ENCODE measurements at places on chromosomes 2 and 18.

DNA sequence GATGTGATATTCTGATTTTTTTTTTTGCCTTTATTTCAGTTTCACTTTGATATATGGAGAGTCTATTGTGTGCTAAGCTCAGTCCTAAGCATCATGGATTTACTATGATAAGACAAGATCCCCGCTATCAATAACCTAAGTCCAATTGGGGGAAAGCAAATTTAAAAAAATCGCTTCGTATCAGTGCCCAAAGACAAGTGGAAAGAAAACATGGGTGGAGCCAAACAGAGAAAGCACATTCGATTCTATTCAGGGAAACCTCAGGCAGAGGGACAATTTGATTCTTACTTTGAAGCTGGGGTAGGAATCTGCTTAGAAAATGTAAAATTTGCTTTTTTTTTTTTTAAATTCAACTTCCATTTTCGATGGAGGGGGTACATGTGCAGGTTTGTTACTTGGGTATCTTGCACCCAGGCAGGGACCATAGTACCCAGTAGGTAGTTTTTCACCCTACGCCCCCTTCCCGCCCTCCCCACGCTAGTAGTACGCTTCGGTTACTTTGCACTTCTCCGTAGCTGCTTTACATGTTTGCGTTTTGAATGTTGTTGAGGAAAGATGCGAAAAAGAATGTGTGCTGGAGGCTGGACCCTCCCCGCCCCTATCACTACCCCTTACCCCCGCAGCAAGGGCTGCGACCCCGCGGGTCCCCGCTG is 12.4 kb downstream of the KIF5C start:
- no peak for DNase-seq

- peak; percentile 82 for DNase-seq
Measured at GRCh38 chr2:239927424-239927981, 97.6 kb downstream of the NDUFA10 start.

- DNase-seq: no peak
Measured at GRCh38 chr2:70718241-70718640, 49.8 kb downstream of the ADD2 start.

GRCh38 chr2:137928547-137929518 is 35.4 kb upstream of the HNMT start:
- DNase-seq: no peak

GRCh38 chr2:64352292-64352691 is 101.7 kb upstream of the LGALSL start:
- DNase-seq: no peak

GRCh38 chr18:3223356-3223755 is 3.6 kb upstream of the MYOM1 start:
- no peak for DNase-seq

DNA sequence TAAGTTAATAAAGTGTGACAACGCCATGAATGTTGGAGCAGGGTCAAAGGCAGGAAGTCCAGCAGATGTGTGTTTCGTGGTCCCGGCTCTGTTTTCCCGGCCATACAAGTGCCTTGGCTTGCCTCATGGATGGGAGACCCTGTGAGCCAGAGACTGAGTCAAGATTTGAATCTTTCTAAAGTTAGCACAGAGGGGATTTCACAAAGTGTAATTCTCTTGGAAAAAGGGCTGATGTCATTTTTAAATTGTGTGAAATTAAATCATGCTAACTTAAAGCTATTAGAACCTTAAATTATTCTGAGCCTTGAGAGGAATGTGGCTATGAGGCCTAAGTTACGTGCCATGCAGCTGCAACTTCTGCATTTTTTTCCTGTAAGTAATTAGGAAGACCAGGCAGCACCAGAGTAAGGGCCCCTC is 38.3 kb upstream of the RALBP1 start:
- no peak for DNase-seq

DNA sequence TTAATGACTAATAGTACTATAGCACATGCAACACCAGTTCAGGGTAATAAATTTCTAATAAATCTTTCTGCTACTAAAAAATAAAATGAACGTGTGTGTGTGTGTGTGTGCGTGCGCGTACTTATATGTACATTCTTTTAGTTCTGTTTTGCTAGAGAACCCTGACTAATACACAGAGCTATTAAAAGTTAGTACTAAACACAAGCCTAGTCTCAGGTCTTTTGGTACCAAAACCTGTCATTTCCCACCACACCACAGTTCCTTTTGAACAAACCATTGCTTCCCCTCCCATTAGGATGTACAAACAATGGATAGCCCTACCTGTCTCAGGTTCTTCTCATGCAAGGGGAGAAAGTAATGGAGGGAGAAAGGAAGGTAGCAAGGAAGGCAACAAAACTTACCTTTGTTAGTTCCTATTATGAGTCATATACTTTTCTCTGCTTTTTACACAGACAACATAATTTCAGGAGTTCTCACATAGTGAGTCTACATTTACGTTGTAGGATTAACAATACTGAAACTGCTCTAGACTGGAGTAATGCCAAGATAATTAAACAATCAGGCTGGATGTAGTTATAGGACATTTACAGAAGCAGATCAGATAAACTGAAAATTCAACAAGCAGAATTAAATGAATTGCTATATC is 427.2 kb downstream of the KCNJ3 start:
- DNase-seq: no peak

GRCh38 chr2:37742286-37742685 is 70.8 kb upstream of the CDC42EP3 start:
- DNase-seq: no peak

DNA sequence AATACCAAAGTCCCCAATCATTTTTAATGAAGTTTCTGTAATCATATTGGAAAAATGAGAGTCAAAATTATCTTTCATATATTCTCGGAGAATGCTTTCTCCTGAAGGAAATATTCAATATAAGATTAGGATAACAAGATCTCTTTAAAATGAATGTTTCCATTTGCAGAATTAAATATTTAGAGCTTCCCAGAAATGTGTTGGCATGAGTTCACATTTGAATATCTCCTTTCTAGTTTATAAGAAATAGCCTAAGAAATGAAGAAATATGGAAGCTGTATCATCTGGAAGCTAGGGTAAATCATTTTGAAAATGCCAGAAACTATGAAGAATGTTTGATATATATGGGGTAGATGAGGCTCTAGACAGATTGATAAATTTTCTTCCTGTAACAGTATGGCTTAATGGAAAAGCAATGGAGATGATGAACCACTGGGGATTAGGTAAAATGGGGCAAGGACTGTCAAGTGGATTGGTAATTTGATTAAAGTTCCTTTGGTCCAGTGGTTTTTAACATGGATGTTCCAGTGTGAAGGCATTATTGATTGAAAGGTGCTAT is 184.6 kb upstream of the ZNF804A start:
- DNase-seq: no peak

GRCh38 chr2:223633656-223634055 is 31.5 kb upstream of the SCG2 start:
- no peak for DNase-seq

DNA sequence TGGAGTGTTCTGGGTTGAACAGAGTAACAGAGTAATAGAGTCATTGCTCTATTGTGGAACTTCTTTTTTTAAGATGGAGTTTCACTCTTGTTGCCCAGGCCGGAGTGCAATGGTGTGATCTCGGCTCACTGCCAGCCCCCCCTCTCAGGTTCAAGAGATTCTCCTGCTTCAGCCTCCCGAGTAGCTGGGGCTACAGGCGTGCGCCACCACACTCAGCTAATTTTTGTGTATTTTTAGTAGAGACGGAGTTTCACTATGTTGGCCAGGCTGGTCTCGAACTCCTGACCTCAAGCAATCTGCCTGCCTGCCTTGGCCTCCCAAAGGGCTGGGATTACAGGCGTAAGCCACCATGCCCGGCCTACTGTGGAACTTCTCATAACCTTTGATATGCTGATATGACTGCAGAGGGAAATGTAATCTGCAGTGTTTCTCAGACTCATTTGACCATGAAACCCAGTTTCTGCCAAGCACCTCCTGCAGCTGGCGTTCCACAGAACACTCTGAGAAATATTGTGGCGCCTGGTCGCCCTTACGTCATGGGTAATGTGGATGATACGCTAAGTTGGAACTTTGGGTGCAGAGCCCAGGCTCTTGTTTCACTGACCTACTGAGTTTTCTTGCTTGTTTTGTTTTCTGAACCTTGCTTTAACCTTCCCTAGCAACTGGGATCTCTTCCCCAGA is 213.8 kb downstream of the BCL2 start:
- no peak for DNase-seq

DNA sequence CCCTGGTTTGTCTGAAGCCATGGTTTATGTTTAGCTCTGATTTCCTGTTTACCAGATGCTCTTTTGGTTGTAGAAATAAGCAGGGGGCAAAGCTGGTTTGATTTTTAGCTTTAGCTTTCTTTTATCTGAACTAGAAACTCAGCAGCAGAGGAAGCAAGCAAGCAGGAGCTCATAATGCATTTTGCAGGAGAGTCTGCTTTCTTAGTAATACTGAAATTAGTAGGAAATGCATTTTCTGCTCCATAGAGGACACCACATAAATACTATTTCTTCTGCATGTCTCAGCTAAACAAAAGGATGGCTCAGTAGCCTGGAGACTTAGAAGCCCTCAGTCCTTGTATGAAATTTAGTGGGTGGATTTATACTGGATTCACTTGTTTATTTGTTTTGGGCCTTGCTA is 23.1 kb downstream of the DGUOK start:
- no peak for DNase-seq

DNA sequence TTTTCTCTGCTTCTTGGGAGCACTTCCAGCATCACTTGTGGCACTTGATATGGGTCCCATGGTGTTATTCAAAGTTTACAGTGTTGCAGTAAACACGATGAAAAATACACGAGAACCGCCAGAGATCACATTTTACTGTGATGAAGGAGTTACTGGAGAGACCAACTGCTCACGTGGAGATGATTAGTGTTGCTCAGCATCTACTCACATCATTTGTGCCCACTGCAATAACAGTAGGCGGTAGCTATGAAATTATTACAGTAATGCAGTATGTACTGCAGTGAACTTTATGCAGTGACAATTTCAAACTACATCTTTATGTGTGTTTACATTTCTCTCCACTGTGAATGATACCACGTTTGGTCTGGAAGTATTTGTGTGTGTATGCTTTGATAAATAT is 93.5 kb downstream of the SLC4A3 start:
- DNase-seq: no peak

- DNase-seq: no peak
Measured at GRCh38 chr18:50602466-50602865, 42.6 kb downstream of the MAPK4 start.

DNA sequence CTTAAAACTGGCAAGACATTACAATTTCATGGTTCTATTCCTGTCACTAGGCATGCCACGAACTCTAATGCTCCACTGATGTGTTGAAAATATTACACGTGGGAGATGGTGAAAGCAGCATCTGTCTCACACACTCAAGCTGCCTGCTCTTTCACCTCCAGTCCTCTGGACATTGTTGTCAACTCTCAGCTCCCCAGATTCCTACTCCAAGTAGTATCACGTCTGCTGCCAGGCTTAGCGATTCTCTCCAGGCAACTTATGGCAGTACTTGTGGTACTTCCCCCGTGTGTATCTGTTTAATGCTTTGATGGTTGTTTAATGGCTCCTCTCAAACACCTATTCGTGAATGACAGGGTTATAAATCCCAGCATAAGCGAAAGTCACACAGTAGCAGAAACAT is 103.8 kb downstream of the TMEFF2 start:
- no peak for DNase-seq

DNA sequence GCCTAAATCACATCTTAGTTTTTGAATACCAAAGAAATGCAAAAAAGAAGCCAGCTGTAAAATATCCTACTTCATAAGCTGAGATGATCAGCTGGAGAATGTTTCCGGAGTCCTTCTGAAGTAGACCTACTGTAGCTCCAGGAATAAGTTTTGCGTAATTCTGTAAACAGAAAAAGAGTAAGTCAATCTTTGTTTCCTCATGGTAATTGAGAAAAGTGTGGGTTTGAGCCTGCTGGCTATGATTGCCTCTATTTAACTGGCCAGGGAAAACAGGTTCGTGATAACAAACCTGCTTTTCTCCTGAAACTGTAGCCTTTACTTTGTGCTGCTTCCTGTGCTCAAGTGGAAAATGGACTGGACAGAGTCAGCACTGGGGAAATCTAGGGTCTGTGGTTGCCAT is 58.2 kb downstream of the ITGB6 start:
- no peak for DNase-seq

- peak; percentile 56 for DNase-seq
Measured at GRCh38 chr18:49510393-49511115, 23.5 kb upstream of the C18orf32 start.

- no peak for DNase-seq
Measured at GRCh38 chr2:157404363-157404762, 39.5 kb downstream of the CYTIP start.

DNA sequence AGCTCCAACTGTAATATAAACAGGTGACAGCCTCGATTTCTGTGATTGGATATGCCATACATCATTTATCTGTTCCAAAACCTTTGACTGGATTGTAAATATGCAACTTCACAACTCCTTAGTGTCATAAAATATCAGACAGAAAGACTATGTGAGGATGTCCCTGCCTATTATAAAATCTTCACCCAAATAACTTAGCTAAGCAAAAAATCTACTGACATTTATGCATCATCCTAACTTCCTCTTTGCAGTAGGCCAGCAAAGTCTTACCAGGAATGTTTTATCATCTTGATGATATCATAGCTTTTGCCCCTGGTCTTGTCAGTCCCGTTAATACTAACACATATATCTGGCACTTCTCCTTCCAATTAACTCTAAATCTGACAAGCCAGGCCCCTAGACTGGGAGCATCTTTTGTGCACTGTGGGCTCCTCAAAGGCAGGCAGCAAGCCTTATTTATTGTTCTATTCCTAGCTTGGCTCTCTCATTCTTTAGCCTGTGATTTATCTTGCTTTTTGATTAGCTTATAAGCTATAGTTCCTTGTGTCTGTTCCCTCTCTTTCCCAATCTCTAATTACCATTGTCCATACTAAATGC is 356.5 kb upstream of the HNMT start:
- DNase-seq: no peak

GRCh38 chr18:295756-296490 is 28.1 kb upstream of the THOC1 start:
- DNase-seq: no peak

- no peak for DNase-seq
Measured at GRCh38 chr2:157761520-157761919, 114.6 kb downstream of the ACVR1 start.

GRCh38 chr2:193103064-193103463 is 908.3 kb upstream of the TMEFF2 start:
- no peak for DNase-seq

- DNase-seq: no peak
Measured at GRCh38 chr2:109256921-109257320, 127.9 kb downstream of the SH3RF3 start.

DNA sequence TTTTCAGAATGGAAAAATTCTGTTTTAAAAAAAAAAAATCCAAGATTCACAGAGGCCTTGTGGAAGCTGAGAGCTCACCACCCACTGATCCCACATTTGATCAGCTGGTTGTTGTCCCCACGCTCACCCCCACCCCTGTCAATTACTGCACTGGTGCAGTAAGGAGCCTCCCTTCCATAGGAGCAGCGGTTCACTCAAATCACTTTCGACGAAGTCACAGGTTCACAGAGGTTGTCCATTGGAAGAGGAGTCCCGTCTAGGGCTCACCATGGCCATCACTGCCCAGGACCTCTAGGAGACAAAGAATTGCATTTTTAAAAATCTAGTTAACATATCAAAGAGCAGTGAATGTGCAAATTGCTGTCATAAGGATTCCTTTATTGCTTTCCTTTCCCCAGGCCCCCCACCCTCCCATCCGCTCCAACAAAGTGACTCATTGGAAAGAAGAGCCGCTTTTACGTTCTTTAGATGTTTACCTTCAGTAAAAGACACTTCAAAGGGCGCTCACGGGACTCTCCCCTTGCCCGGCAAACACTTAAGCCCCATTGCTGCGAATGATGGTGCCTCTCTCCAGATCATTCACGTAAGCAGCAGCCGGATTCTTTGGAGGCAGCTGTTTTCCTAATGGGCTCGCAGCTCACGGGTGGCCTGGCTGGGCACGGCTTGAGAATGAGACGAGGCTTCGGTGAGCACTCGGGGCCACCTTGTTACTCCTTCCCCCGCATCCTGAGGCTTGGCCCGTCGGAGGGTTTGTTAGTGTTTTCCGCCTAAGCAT is 165.5 kb upstream of the SALL3 start:
- DNase-seq: no peak
